ENCODE measurements at places on chromosomes 7 and 10. TPM values are rescaled to one million over a fixed set of nuclear protein-coding genes. Genes with fewer than 3 reads are reported as not detected.

Gene CDK1
- polyA plus RNA-seq, result 6.3 TPM

Gene TSPAN12
- 31.3 TPM for polyA plus RNA-seq

Gene HYAL4
- not detected for polyA plus RNA-seq

Gene STOX1
- not detected for polyA plus RNA-seq

Gene NSUN6
- polyA plus RNA-seq, result 10.1 TPM

Gene POLR3A
- polyA plus RNA-seq, result 13.2 TPM

Gene NKX2-3
- 0.67 TPM for polyA plus RNA-seq

DNA sequence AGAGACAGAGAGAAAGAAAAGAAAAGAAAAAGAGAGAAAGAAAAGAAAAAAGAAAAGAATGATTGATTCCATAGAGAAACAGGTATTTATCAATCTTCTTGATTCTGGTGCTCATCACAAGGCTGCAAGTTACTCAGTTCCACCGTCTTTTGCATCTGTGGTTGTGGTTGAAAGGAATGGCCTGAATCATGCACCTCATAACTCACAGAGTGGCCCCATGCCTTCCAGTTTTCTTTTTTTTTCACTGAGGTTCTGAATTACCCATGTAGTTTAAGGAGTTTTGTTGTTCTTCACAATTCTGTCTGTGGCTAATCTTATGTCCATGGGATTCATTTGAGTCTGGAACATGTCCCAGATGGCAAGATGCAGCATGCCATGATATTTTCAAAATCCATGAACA lies 156.0 kb downstream of the ZNF33B start:
- H3K27ac ChIP-seq, result no peak overlapping the region
- H3K4me3 ChIP-seq, result no peak overlapping the region
- no peaks in the 10 kb centered on the region for H3K36me3 ChIP-seq
- no peaks in the 10 kb centered on the region for H3K27me3 ChIP-seq
- no peak for DNase-seq
- H3K4me1 ChIP-seq, result no peaks in the 10 kb centered on the region

DNA sequence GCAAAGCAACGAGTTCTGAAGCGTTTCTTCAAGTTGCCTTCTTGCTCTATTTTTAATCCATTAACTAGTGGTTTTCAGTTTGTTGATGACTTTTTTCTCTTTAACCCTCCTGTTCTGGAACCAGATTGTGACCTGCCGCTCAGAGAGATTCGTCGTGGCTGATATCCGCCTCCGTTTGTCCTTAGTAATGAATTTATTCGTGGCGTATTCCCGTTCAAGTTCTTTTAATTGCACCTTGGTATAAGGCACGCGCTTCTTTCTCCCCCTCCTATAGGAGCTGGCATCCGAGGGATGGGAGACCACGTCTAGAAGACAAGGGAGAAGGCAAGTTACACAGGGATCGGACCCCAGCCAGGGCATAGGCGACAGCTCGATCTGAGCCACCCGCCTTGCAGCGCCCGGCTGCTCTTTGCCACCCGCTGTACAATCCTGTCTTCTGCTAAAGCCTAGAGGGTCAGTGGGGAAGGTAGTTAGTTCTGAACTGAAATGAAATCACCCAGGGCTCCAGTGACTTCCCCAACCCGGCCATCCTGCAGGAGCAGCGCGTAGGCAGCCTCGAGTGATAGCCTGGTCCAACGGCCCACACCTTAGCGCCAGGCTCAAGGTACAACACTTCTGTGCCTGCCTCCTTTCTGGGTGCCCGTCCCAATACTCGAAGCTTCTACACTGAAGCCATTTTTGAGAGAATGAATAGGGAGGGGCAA lies 1.6 kb downstream of the HOXA13 start:
- H3K36me3 ChIP-seq, result no peaks in the 10 kb centered on the region
- no peak for DNase-seq

DNA sequence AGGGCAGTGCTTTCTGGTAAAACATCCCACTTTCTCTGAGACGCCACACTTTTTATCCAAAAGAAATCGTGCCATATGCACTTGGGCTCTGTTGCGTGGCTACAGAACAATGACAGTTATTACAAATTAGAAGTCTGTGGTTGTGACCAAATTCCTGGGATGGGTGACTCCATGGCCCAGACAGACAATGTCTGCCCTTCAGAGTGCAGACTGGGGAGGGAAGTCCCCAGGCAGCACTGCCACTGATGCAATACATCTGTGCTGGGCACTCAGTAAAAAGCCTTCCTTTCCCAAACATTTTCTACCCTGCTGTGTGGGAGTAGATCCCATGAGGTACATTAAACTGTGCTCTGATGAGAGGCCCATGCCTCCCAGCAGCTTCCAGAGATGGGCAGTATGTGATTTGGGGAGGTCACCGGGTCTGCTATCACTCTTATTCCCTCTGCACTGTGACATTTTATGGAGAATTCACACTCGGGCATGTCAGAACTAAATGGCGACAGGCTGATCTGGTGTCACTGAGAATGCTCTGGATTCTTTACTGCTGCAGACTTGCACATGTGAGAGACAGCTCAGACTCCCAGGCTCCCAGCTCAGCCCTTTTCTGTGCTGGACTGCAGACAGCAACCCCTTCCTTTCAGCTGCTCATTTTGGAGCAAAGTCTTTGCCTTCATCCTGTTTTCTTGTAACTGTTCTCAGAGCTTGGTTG lies 243.5 kb upstream of the ZNF32 start:
- no peaks in the 10 kb centered on the region for H3K4me1 ChIP-seq
- no peak overlapping the region for H3K4me3 ChIP-seq
- no peaks in the 10 kb centered on the region for H3K36me3 ChIP-seq
- H3K27me3 ChIP-seq, result no peaks in the 10 kb centered on the region
- H3K27ac ChIP-seq, result no peak overlapping the region
- no peak for DNase-seq

- no peaks in the 10 kb centered on the region for H3K27me3 ChIP-seq
- no peak for DNase-seq
- H3K4me1 ChIP-seq, result no peaks in the 10 kb centered on the region
- H3K36me3 ChIP-seq, result no peaks in the 10 kb centered on the region
- no peak overlapping the region for H3K4me3 ChIP-seq
Measured at GRCh38 chr7:17056491-17057142, 174.8 kb upstream of the AGR3 start.

GRCh38 chr10:61397175-61397986 lies 55.8 kb downstream of the TMEM26 start:
- no peak for DNase-seq
- H3K36me3 ChIP-seq, result no peaks in the 10 kb centered on the region
- peaks cover 2% of the 10 kb centered on the region for H3K4me1 ChIP-seq

DNA sequence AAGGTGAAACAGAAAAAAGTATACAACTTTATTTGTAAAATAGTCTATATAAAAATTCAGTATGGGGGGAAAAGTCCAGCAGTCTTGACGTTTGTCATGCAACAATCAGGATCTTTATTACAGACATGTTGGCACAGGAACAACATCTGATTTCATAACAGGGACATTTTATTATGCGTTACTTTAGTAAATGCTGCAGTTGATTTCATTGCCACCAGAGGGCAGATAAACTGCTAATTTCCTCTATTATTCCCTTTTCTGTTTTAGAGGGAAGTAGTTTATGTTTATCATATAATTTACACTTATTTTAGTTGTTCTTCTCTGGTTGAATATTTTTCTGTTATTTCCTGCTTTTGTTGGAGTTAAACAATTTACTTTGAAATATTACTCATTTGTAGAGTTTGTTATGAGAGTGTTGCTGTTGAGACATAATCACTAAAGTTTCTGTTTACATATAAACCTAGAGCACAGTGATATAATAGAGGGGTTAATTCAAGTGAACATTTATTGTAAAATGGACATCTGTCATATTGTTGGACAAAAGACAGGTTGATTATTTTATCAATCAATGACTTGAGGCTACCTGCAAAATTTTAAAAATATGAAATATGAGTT lies 3.3 kb downstream of the PLXDC2 start:
- no peak overlapping the region for H3K27ac ChIP-seq
- peaks cover 2% of the 10 kb centered on the region for H3K4me1 ChIP-seq

DNA sequence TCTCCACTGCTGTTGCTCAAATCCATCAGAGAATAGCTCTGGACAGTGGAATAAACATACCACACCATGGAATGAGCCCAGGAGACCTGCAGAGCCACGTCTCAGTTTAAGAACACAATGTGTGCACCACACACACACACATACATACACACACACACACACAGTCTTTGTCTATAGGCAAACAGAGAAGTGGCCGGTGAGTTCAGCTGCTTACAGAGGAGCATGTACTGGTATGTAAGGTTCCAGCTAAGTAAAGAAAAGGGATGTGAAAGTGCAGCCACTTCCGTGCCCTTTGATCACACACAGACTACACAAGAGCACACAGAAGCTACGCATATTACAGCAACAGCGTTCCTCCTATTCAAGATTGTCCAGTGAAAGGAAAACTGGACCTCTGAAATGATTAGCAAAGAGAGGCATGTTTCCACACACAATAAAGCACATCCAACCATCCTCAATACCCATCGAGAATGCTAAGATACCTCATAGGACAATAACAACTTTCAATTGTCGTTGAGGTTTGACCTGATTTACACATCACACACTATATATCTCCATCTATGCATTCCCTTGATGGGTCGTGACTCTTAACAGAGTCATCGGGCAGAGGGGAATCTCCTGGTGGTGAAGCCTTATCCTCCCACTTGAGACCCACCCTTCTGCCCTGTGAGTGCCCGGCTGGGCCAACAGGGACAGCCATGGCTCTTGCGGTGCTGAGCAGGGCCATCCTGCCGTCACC lies 23.6 kb downstream of the SLC35B4 start:
- peaks cover 4% of the 10 kb centered on the region for H3K36me3 ChIP-seq
- H3K27me3 ChIP-seq, result no peaks in the 10 kb centered on the region
- H3K4me1 ChIP-seq, result no peaks in the 10 kb centered on the region
- H3K27ac ChIP-seq, result no peak overlapping the region
- no peak overlapping the region for H3K4me3 ChIP-seq

DNA sequence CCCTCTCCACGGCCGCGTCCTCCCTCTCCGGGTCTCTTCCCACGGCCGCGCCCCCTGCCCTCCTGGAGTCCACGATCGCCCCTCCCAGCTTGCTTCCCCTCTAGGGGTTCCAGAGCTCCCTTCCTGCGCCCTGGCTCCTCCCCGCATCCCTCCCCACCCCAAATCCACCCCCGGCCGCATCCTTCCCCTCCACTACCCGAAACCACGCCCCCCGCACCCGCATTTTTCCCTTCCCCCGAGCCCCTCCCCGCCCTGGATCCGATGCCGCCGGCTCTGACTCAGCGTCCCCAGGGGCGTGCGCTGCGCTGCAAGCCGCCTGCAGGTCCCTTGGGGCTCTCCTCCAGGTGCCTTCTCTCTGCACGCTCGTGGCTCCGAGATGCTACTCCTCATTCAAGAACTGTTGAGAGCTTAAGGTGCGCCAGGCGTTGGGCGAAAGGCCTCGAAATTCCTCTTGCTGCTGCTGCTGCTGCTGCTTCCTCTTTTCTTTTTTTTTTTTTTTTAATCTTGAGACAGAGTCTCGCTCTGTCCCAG lies 372 bp upstream of the TMEM130 start:
- DNase-seq, result peak; percentile 17
- peaks cover 16% of the 10 kb centered on the region for H3K27me3 ChIP-seq

DNA sequence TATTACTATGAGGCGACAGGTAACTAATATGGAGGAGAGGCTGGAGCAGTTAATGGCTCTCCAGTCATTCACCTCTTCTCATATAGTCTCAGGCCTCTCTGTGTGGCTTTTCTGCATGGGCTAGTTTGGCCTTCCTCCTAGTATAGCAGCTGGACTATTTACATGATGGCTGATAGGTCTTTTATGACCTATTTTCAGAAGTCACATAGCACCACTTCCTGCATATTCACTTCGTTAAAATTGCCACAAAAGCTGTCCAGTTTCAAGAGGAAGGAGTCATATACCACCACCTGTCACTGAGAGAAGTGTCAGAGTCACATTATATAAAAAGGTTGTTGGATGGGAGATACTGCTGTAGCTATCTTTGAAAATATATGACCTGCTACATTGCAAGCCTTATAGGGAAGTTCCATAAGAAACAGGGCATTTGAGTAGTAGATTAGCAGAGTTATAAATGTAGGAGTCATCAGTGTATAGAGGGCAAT lies 8.0 kb upstream of the DMTF1 start:
- H3K36me3 ChIP-seq, result no peaks in the 10 kb centered on the region
- H3K4me3 ChIP-seq, result no peak overlapping the region
- peak; percentile 38 for DNase-seq
- no peak overlapping the region for H3K27ac ChIP-seq
- H3K27me3 ChIP-seq, result no peaks in the 10 kb centered on the region
- no peaks in the 10 kb centered on the region for H3K4me1 ChIP-seq

GRCh38 chr7:101093906-101094305 lies 8.6 kb downstream of the TRIM56 start:
- H3K36me3 ChIP-seq, result peaks cover 26% of the 10 kb centered on the region
- peaks cover 2% of the 10 kb centered on the region for H3K4me1 ChIP-seq
- peaks cover 2% of the 10 kb centered on the region for H3K27me3 ChIP-seq
- H3K4me3 ChIP-seq, result no peak overlapping the region

DNA sequence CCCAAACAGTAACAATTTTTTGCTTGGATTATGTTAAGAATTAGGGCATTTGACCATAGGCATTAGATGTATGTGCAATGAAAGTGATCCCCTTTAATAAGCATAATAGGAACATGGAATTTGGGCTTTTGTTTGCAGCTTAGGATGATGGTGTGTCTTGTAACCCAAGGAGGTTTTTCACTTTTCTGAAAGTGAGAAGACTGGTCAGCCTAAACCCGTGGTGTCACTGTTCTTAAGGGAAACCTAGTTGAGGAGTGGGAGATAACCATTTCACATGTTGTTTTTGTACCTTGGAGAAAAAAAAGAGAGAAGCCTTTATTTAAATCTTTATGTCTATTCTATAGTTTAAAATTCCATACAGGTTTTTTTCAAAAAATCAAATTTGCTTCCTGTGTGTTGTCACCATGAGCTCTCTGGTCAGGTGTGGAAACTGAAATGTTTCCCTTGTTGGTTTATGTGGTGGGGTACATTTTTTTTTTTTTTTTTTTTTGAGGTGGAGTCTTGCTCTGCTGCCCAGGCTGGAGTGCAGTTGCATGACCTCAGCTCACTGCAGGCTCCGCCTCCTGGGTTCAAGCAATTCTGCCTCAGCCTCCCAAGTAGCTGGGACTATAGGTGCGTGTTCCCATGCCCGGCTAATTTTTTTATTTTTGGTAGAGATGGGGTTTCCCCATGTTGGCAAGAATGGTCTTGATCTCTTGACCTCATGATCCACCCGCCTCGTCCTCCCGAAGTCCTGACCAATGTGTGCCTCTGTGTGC lies 7.7 kb downstream of the CCM2 start:
- peaks cover 4% of the 10 kb centered on the region for H3K36me3 ChIP-seq
- no peak for DNase-seq
- H3K4me1 ChIP-seq, result no peaks in the 10 kb centered on the region
- H3K4me3 ChIP-seq, result no peak overlapping the region
- no peak overlapping the region for H3K27ac ChIP-seq
- no peaks in the 10 kb centered on the region for H3K27me3 ChIP-seq

- no peak for DNase-seq
- H3K27ac ChIP-seq, result no peak overlapping the region
- no peaks in the 10 kb centered on the region for H3K36me3 ChIP-seq
- H3K4me1 ChIP-seq, result no peaks in the 10 kb centered on the region
- H3K4me3 ChIP-seq, result no peak overlapping the region
- H3K27me3 ChIP-seq, result no peaks in the 10 kb centered on the region
Measured at GRCh38 chr7:115840702-115841101, 189.9 kb downstream of the TFEC start.

- no peak overlapping the region for H3K27ac ChIP-seq
- no peaks in the 10 kb centered on the region for H3K4me1 ChIP-seq
- no peak overlapping the region for H3K4me3 ChIP-seq
- no peaks in the 10 kb centered on the region for H3K27me3 ChIP-seq
- no peaks in the 10 kb centered on the region for H3K36me3 ChIP-seq
- DNase-seq, result no peak
Measured at GRCh38 chr10:114724716-114725106, 66.6 kb upstream of the ABLIM1 start.
